ENCODE measurements at places on chromosomes 7 and 10. TPM values are rescaled to one million over a fixed set of nuclear protein-coding genes. Genes with fewer than 3 reads are reported as not detected.
A peak's percentile ranks its signal among the peaks of the same experiment; 100 is the strongest.

The ANKRD7 gene
- not detected for total RNA-seq

DNA sequence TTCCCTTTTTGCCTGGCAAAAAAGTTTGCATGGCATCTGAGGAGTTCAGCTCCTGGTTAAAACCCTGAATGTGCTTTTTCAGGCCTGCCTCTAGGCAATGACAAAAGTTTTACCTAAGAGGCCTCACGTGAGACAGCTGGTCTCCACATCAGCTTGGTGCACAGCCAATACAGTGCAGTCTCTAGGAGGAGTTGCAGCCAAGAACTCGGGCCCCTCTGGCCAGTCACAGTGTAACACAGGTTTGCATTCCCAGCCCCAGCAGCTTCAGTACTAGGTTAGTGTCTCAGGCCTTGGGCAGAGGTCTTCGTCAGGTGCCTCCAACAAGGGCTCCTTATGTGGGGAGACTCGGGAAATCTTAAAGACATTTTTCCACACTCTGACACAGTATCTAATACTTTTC is 771.7 kb downstream of the SORCS1 start:
- peaks cover 9% of the 10 kb centered on the region for H3K4me1 ChIP-seq
- no peak overlapping the region for H3K4me3 ChIP-seq
- H3K27me3 ChIP-seq, result no peaks in the 10 kb centered on the region
- H3K36me3 ChIP-seq, result no peaks in the 10 kb centered on the region

DNA sequence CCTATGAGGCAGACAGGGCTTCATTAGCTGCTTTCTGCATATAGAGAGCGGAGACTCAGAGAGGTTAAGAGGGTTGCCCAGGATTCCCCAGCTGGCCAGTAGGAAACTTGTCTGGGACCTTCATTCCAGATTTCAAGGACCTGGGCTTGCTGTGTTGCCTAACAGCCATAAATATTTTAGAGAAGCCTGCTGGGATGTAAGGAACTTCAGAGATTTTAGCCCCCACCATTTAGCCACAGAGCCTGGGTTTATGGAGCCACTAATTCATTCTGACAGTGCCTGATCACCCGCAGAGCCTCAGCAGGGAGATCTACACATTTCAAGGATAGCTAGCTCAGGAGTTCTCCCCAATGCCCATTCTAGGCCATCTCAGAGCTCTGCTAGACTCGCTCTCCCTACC is 56.6 kb upstream of the TRUB1 start:
- H3K4me3 ChIP-seq, result no peak overlapping the region
- peaks cover 24% of the 10 kb centered on the region for H3K4me1 ChIP-seq
- no peaks in the 10 kb centered on the region for H3K36me3 ChIP-seq
- H3K27me3 ChIP-seq, result no peaks in the 10 kb centered on the region

- H3K4me3 ChIP-seq, result no peak overlapping the region
- H3K27ac ChIP-seq, result no peak overlapping the region
- H3K36me3 ChIP-seq, result no peaks in the 10 kb centered on the region
- no peaks in the 10 kb centered on the region for H3K27me3 ChIP-seq
- H3K4me1 ChIP-seq, result peaks cover 3% of the 10 kb centered on the region
- DNase-seq, result no peak
Observed at GRCh38 chr10:122296363-122297120, 25.4 kb downstream of the BTBD16 start.

- no peak overlapping the region for H3K4me3 ChIP-seq
- no peak for DNase-seq
- no peaks in the 10 kb centered on the region for H3K4me1 ChIP-seq
- no peaks in the 10 kb centered on the region for H3K36me3 ChIP-seq
- H3K27me3 ChIP-seq, result no peaks in the 10 kb centered on the region
Observed at GRCh38 chr7:88818552-88818951, 23.0 kb upstream of the TEX47 start.

GRCh38 chr10:62426600-62426999 is 52.4 kb downstream of the ZNF365 start:
- H3K4me1 ChIP-seq, result no peaks in the 10 kb centered on the region
- H3K4me3 ChIP-seq, result no peak overlapping the region
- H3K27me3 ChIP-seq, result peaks cover 33% of the 10 kb centered on the region
- no peaks in the 10 kb centered on the region for H3K36me3 ChIP-seq
- no peak overlapping the region for H3K27ac ChIP-seq
- DNase-seq, result peak; percentile 2

The GHRHR gene
- total RNA-seq, result not detected

DNA sequence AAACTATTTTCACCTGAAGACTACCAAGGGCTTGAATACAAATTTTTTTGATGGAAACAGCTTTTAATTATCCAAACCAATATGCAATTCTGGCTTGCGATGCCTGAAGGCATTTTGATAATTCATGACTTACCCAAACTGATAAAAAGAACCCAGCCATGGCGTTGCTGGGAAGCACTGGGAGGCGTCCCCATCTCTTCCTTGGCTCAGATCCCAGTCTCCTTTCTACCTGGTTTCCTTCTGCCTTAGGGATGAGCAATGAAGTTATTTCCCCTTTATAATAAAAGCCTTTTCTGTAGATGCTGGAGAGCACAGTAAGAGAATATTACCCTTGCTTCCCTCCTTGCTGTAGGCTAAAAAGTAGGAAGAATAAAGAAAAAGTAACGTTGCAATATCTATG is 129.1 kb upstream of the ANK3 start:
- H3K27me3 ChIP-seq, result no peaks in the 10 kb centered on the region
- DNase-seq, result no peak
- no peaks in the 10 kb centered on the region for H3K36me3 ChIP-seq

The BMS1 gene
- 34.5 TPM for total RNA-seq

The NRAP gene
- not detected for total RNA-seq

- no peak within 1 kb of the TSS for H3K27ac ChIP-seq
- peaks cover 20% of the 10 kb centered on the region for H3K27me3 ChIP-seq
- DNase-seq, result peak; percentile 70
- no peaks in the 10 kb centered on the region for H3K36me3 ChIP-seq
Observed at GRCh38 chr7:14902589-14903067, at the start of gene DGKB. Gene DGKB, minus strand, starts transcription at chr7:14902751.

The PRKAR2B gene
- 29.1 TPM for total RNA-seq

DNA sequence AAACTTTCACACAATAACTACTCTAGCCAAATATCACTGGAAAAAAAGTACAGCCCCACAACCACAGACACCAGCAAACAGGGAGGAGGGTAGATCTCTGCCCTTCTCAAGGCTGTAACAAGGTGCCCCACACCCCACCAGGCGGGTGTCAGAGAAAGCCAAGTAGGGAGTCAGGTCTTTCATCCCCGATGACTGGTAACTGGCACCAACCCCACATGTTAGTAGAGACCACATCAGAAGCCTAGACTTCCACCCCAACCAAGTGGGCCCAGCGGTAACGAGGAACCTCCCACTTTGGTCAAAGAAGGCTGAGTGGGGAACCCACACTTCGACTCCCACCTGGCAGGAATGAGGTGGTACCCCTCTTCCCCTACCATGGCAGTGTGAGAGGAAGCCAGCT is 16.4 kb upstream of the RUFY2 start:
- no peaks in the 10 kb centered on the region for H3K4me1 ChIP-seq
- no peaks in the 10 kb centered on the region for H3K27me3 ChIP-seq
- H3K4me3 ChIP-seq, result no peak overlapping the region
- peaks cover 17% of the 10 kb centered on the region for H3K36me3 ChIP-seq
- no peak overlapping the region for H3K27ac ChIP-seq

- DNase-seq, result no peak
- no peak overlapping the region for H3K4me3 ChIP-seq
- no peaks in the 10 kb centered on the region for H3K27me3 ChIP-seq
- H3K4me1 ChIP-seq, result peaks cover 14% of the 10 kb centered on the region
- no peaks in the 10 kb centered on the region for H3K36me3 ChIP-seq
Observed at GRCh38 chr7:132491391-132491945, 84.8 kb downstream of the PLXNA4 start.

The RNF32 gene
- total RNA-seq, result 3.0 TPM

- H3K36me3 ChIP-seq, result no peaks in the 10 kb centered on the region
- DNase-seq, result no peak
- no peaks in the 10 kb centered on the region for H3K4me1 ChIP-seq
- no peaks in the 10 kb centered on the region for H3K27me3 ChIP-seq
Observed at GRCh38 chr7:65972976-65973375, 9.0 kb downstream of the GUSB start.

GRCh38 chr7:112112822-112113255 is 93.4 kb downstream of the DOCK4 start:
- DNase-seq, result no peak
- no peaks in the 10 kb centered on the region for H3K4me1 ChIP-seq
- H3K4me3 ChIP-seq, result no peak overlapping the region
- no peaks in the 10 kb centered on the region for H3K27me3 ChIP-seq

DNA sequence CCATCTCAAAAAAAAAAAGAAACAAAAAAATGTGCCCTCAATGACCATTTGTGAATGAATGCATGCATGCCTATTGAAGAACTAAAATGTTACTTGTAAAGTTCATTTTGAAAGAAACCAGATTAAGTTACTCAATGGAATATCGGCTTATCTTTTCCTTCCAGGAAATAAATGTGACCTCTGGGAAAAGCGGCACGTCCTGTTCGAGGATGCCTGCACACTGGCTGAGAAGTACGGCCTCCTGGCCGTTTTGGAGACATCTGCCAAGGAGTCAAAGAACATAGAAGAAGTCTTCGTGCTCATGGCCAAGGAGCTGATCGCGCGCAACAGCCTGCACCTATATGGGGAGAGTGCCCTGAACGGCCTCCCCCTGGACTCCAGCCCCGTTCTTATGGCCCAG is 21.9 kb downstream of the RAB19 start:
- no peaks in the 10 kb centered on the region for H3K36me3 ChIP-seq
- DNase-seq, result no peak
- H3K4me1 ChIP-seq, result no peaks in the 10 kb centered on the region
- H3K27me3 ChIP-seq, result no peaks in the 10 kb centered on the region
- no peak overlapping the region for H3K4me3 ChIP-seq

The STAM gene
- total RNA-seq, result 43.2 TPM

The CYP2E1 gene
- 0.36 TPM for total RNA-seq

GRCh38 chr7:29189743-29190201 is 4.8 kb upstream of the CHN2 start:
- peaks cover 14% of the 10 kb centered on the region for H3K4me1 ChIP-seq
- H3K27me3 ChIP-seq, result peaks cover 56% of the 10 kb centered on the region
- no peak overlapping the region for H3K27ac ChIP-seq
- DNase-seq, result peak; percentile 93

GRCh38 chr7:136958016-136958415 is 89.6 kb downstream of the CHRM2 start:
- no peak overlapping the region for H3K4me3 ChIP-seq
- no peak overlapping the region for H3K27ac ChIP-seq
- H3K36me3 ChIP-seq, result no peaks in the 10 kb centered on the region
- no peaks in the 10 kb centered on the region for H3K27me3 ChIP-seq
- H3K4me1 ChIP-seq, result peaks cover 3% of the 10 kb centered on the region

DNA sequence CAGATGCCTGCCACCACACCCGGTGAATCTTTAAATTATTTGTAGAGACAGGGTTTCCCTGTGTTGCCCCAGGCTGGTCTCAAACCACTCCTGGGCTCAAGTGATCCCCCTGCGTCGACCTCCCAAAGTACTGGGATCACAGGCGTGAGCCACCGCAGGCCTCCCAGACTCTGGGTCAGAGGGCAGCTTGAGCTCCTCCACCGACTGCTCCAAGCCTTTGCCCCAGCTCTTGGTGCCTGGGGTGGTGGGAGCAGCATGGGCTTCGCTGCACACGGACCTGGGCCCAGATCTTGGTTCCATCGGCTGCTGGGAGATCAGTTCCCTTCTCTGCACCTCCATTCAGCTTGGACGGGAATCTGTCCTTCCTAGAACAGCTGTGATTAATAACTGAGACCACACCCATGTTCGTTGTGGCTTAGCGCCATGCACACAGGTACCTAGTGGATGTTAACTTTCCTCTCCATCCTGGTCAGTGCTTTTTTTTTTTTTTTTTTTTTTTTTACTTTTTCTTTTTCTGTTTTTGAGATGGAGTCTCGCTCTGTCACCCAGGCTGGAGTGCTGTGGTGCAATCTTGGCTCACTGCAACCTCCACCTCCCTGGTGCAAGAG is 125.3 kb downstream of the CUX1 start:
- no peaks in the 10 kb centered on the region for H3K36me3 ChIP-seq
- no peak for DNase-seq
- H3K4me3 ChIP-seq, result no peak overlapping the region
- H3K27me3 ChIP-seq, result no peaks in the 10 kb centered on the region
- peaks cover 20% of the 10 kb centered on the region for H3K4me1 ChIP-seq
- no peak overlapping the region for H3K27ac ChIP-seq

DNA sequence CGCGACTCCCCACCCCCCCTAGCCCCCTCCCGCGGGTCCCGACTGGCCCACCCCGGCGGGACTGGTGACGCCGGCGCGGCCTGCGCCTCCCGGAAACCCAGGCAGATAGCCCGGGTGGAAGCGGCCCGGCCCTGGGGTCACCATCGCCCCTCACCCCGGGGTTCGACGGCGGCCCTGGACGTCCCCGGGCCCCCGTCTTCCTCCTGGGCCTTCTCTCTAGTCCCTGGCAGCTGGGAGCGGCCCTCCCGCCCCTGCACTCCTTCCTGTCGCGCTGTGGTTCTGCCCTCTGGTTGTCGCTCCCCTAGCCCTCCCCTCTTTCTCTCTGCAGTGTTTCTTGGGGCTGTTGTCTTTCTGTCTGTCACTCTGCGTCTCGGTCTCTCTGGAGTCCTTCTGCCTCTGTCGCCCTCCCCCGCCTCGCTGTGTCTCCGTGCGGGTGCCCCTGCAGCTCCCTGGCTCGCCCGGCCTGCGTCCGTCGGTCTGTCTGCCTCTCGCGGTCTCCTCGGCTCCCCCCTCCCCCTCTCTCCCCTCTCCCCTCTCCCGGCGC is 90.5 kb upstream of the PAX2 start:
- H3K27me3 ChIP-seq, result peaks cover 89% of the 10 kb centered on the region
- peaks cover 36% of the 10 kb centered on the region for H3K4me1 ChIP-seq
- DNase-seq, result peak; percentile 67
- H3K27ac ChIP-seq, result no peak overlapping the region
- peak overlapping the region; percentile 47 for H3K4me3 ChIP-seq

- H3K4me3 ChIP-seq, result no peak overlapping the region
- H3K27ac ChIP-seq, result peak overlapping the region; percentile 97
- H3K4me1 ChIP-seq, result peaks cover 59% of the 10 kb centered on the region
Observed at GRCh38 chr10:124640538-124641231, 103.5 kb downstream of the FAM53B start.

- no peaks in the 10 kb centered on the region for H3K36me3 ChIP-seq
- no peak for DNase-seq
- no peaks in the 10 kb centered on the region for H3K27me3 ChIP-seq
- no peaks in the 10 kb centered on the region for H3K4me1 ChIP-seq
- no peak overlapping the region for H3K4me3 ChIP-seq
Observed at GRCh38 chr7:81394029-81394428, 375.8 kb downstream of the HGF start.

DNA sequence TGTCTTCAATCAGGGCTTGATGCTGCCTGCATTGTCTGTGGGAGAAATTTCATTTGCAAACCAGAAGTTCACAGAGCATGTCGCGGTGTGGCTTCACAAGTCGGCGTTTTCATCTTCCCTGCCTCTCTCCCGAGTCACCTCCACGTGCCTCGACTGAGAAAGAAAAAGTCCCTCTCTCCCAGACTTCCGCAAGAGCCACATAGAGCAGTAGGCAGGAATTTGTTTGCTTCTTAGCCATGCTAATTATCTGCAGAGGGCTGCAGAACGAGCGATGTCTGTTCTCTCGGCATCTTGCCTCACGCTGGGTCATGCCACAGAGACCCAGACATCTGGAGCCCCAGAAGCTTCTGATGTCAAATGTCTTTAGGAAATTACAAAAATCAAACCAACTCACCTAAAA is 272.2 kb downstream of the TCF7L2 start:
- no peaks in the 10 kb centered on the region for H3K36me3 ChIP-seq
- H3K4me1 ChIP-seq, result no peaks in the 10 kb centered on the region
- no peak for DNase-seq

Measured in neural progenitor cell (in vitro differentiated cells).